ENCODE measurements at places on chromosomes 12 and 14.

DNA sequence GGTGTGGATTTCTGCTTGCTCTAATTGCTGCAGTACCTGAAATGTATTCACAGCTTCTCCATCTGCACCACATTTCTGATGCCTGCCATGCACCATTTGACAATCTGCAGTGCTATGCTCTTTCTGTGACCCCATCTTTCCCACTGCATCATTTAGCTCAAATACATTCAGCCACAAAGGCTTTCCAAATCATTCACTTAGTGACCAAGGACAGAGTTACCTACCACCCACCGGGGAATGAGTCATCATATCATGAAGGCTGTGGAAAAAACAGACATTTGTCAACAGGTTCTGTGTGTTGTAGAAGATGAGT lies 465.5 kb upstream of the ATP2B1 start:
- no peak overlapping the region for H3K27ac ChIP-seq
- H3K4me3 ChIP-seq, result no peak overlapping the region
- peaks cover 2% of the 10 kb centered on the region for H3K27me3 ChIP-seq
- DNase-seq, result no peak
- no peaks in the 10 kb centered on the region for H3K36me3 ChIP-seq

GRCh38 chr14:22429546-22430294 lies 159.3 kb downstream of the DAD1 start:
- no peaks in the 10 kb centered on the region for H3K36me3 ChIP-seq
- H3K4me3 ChIP-seq, result no peak overlapping the region
- H3K27ac ChIP-seq, result no peak overlapping the region
- H3K4me1 ChIP-seq, result no peaks in the 10 kb centered on the region

DNA sequence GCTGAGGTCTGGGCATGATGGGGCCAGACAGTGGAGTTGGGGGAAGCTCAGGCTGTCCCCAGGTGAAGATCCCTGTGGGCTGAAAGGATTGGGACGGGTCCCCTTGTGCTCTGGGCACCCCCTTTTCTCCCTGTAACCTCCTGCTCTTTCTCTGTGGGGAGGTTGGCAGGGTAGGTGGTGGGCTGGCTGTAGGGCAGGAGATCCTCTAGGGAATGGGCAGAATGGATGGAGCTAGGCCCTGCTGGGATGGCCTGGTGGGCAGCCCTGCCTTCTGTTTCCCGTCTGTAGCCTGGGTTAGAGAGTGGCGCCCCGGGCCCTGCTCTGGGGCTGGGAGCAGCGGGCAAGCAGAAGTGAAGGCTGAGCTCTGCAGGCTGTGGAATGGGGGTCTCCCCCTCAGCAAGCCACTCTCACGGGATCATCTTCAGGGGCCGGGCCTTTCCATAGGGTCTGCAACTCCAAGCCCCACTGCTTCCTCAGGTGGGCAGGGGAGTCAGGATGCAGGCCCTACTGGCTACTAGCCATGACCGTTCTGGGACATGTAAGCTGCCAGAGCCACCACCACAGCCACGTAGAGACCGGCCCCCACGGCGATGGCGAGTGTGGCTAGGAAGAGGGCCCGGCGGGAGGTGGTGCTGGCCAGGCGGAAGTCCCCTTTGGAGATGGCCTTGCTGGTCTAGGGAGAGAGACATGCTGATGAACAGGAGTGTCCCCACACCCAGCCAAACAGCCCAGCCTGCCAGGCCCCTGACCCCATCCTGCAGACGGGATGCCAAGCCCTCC lies 18.8 kb downstream of the SYNDIG1L start:
- H3K27ac ChIP-seq, result no peak overlapping the region
- H3K4me3 ChIP-seq, result no peak overlapping the region
- no peak for DNase-seq
- H3K4me1 ChIP-seq, result peaks cover 9% of the 10 kb centered on the region
- no peaks in the 10 kb centered on the region for H3K36me3 ChIP-seq
- no peaks in the 10 kb centered on the region for H3K27me3 ChIP-seq

DNA sequence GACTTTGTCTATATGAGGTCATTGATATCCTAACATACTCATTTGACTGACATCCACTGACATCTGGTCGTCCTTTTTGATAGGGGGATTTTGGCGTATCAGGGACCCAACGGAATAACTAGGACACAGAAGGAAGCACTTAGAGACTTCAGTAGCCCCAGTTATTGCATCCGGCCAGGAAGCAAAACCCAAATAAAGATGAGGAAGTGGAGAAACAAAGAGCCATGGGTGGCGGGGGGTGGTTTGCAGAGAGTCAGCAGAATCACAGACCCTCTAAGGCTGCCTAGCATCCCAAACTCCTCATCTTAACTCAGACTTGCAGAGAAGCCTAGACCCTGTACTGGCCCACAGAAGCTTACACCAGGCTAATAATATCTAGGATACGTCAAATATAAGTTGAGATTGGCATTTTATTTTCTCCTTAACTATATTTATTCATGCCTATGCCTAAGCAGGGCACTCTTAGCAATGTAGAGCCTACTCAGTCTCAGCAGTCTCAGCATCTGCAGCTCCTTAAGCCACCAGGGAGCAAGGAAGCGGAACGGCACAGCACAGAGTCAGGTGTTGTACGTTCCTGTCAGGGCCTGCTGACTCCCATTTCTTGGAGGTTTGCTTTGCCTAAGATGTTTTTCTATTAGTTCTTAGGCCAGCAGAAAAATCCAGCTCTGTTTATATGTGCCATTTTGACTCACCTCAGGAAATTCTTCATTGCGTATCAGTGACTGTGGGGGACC lies 45.1 kb downstream of the KCNA1 start:
- no peak overlapping the region for H3K4me3 ChIP-seq
- H3K27ac ChIP-seq, result no peak overlapping the region
- no peak for DNase-seq
- H3K4me1 ChIP-seq, result no peaks in the 10 kb centered on the region

DNA sequence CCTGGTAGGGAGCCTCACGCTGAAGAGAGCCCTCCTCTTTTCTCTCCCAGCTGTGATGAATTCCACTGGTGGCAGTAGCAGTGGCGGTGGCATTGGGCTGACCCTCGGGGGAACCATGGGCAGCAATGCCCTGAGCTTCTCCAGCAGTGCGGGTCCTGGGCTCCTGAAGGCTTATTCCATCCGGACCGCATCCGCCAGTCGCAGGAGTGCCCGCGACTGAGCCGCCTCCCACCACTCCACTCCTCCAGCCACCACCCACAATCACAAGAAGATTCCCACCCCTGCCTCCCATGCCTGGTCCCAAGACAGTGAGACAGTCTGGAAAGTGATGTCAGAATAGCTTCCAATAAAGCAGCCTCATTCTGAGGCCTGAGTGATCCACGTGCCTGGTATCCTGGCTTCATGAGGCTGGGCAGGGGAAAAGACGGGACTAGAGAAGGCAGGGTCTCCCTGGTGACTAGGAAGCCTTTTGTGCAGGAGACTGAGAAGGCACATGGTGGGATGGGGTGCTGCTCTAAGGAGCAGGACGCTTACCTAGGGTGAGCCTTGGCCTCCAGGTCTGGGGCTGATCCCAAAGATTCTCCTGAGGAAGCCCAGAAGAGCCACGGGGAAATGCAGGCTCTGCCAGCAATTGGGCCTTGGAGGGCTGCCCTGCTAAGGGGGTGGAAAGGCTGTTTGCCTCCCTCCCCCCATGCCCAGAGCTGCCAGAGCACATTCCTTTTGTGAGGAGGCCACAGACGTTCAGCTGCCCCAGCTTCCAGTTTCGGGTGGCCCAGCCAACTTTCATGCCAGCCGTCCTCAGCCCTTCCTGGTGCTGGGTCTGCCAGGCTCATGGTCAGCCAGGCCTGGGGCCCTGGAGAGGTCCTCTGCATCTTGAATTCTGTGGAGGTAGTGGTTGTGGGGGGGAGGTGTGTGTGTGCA lies 15.8 kb downstream of the KRT7 start:
- H3K4me1 ChIP-seq, result peaks cover 72% of the 10 kb centered on the region
- peaks cover 19% of the 10 kb centered on the region for H3K36me3 ChIP-seq
- H3K27ac ChIP-seq, result peak overlapping the region; percentile 3
- H3K4me3 ChIP-seq, result no peak overlapping the region
- H3K27me3 ChIP-seq, result peaks cover 9% of the 10 kb centered on the region

DNA sequence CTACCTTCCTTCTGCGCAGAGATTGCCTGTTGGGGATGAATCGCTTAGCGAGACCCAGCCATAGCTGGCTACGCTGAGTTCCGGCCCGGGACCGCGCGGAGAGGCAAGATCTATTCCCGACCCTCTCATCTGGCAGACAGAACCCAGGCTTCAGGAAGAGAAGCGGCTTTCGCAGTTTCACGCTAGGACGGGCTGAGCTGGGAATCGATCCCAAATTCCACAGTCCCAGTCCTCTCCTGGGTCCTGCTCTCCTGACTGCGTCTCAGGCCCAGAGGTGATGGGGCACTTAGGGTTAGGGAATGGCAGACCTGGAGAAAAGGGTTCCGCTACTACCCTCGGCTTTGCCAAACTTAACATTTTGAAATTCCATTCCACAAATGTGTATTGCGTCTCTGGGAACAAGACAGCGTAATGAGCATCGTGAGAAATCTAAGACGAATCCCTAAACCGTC lies 2.8 kb downstream of the PTPN21 start:
- DNase-seq, result no peak
- H3K36me3 ChIP-seq, result no peaks in the 10 kb centered on the region
- no peak overlapping the region for H3K27ac ChIP-seq
- H3K4me1 ChIP-seq, result peaks cover 23% of the 10 kb centered on the region
- H3K27me3 ChIP-seq, result peaks cover 57% of the 10 kb centered on the region

- no peak for DNase-seq
- H3K27ac ChIP-seq, result no peak overlapping the region
Measured at GRCh38 chr12:79366374-79366773, 324.4 kb downstream of the PAWR start.

DNA sequence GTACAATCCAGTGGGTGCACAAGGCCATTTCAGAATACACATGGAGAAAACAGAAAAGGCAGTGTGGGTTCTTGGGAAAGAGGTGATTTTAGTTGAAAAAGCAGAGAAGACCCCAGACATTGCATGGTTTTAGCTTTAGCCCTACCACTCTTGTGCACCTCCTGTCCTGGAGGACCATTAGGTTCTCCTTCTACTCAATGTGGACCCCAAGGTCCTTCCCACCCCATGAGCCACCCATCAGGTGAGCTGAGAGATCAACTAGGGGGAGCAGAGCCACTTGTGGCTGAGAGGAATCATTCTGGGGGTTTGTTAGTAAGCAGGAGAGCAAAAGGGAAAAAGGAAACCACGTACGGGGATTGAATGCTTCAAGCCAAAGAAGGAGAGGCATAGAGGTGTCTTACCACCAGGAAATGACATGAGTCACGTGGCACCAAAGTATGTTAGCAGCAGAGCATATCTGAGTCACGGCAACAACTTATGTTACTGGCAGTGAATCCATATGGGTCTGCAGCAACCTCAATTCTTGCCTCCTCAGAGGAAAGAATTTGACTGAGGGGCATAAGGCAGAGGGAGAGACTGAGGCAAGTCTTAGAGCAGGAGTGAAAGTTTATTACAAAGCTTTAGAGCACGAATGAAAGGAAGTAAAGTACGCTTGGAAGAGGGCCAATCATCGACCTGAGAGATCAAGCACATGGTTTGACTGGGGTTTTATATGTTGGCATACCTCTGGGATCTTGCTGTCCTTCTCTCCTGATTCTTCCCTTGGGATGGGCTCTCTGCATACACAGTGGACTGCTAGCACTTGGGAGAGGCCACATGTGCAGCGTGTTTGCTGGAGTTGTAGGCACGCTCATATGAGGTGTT lies 73.9 kb downstream of the HSD17B6 start:
- H3K27ac ChIP-seq, result peak overlapping the region; percentile 79
- H3K4me3 ChIP-seq, result peak overlapping the region; percentile 21
- peaks cover 6% of the 10 kb centered on the region for H3K36me3 ChIP-seq
- peak; percentile 53 for DNase-seq
- H3K4me1 ChIP-seq, result peaks cover 18% of the 10 kb centered on the region

GRCh38 chr12:31527083-31527482 lies 63.9 kb downstream of the DENND5B start:
- H3K4me1 ChIP-seq, result no peaks in the 10 kb centered on the region
- no peak overlapping the region for H3K4me3 ChIP-seq
- no peak for DNase-seq
- peaks cover 2% of the 10 kb centered on the region for H3K27me3 ChIP-seq

- peaks cover 31% of the 10 kb centered on the region for H3K27me3 ChIP-seq
- DNase-seq, result no peak
- H3K27ac ChIP-seq, result no peak overlapping the region
- no peaks in the 10 kb centered on the region for H3K36me3 ChIP-seq
- H3K4me1 ChIP-seq, result no peaks in the 10 kb centered on the region
- no peak overlapping the region for H3K4me3 ChIP-seq
Measured at GRCh38 chr14:103216399-103216798, 93.1 kb downstream of the TNFAIP2 start.

- H3K4me3 ChIP-seq, result no peak overlapping the region
- H3K36me3 ChIP-seq, result no peaks in the 10 kb centered on the region
- H3K4me1 ChIP-seq, result no peaks in the 10 kb centered on the region
- no peak overlapping the region for H3K27ac ChIP-seq
Measured at GRCh38 chr12:126160912-126161311, 1095.7 kb downstream of the AACS start.

GRCh38 chr14:35403114-35403602 lies 1.4 kb downstream of the NFKBIA start:
- peaks cover 42% of the 10 kb centered on the region for H3K36me3 ChIP-seq
- H3K27me3 ChIP-seq, result no peaks in the 10 kb centered on the region
- peak; percentile 44 for DNase-seq
- H3K4me3 ChIP-seq, result peak overlapping the region; percentile 82

- peaks cover 16% of the 10 kb centered on the region for H3K27me3 ChIP-seq
- no peaks in the 10 kb centered on the region for H3K36me3 ChIP-seq
- H3K4me1 ChIP-seq, result no peaks in the 10 kb centered on the region
- H3K4me3 ChIP-seq, result no peak overlapping the region
- no peak overlapping the region for H3K27ac ChIP-seq
Measured at GRCh38 chr12:1553987-1554982, 40.1 kb downstream of the FBXL14 start.

GRCh38 chr14:68965261-68965761 lies 13.8 kb downstream of the ACTN1 start:
- H3K4me3 ChIP-seq, result no peak overlapping the region
- H3K27me3 ChIP-seq, result no peaks in the 10 kb centered on the region
- peaks cover 45% of the 10 kb centered on the region for H3K4me1 ChIP-seq
- no peaks in the 10 kb centered on the region for H3K36me3 ChIP-seq
